D341Med (cell line): ENCODE measurements at places on chromosomes 7 and 10.

- DNase-seq: no peak
These were observed 67.3 kb downstream of the VWA2 start for GRCh38 chr10:114306116-114306973.

DNA sequence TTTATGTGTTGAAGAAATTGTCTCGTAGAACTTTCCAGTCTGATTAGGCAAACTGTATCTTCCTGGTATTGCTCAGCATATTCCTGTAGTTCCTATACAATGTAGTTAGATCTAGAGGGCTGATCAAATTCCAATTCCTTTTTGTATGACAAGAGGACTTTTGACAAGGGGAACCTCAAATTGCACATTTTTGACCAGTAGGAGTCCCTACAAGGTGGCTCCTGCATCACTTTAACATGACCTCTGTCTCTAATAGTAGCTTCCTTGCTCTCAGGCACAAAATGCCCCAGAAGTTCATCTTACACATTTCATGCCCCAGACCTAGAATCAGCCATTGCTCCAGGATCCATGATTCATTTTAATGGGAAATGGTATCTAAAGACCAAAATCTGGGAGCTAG, 18.7 kb downstream of the HERPUD2 start:
- no peak for DNase-seq

DNA sequence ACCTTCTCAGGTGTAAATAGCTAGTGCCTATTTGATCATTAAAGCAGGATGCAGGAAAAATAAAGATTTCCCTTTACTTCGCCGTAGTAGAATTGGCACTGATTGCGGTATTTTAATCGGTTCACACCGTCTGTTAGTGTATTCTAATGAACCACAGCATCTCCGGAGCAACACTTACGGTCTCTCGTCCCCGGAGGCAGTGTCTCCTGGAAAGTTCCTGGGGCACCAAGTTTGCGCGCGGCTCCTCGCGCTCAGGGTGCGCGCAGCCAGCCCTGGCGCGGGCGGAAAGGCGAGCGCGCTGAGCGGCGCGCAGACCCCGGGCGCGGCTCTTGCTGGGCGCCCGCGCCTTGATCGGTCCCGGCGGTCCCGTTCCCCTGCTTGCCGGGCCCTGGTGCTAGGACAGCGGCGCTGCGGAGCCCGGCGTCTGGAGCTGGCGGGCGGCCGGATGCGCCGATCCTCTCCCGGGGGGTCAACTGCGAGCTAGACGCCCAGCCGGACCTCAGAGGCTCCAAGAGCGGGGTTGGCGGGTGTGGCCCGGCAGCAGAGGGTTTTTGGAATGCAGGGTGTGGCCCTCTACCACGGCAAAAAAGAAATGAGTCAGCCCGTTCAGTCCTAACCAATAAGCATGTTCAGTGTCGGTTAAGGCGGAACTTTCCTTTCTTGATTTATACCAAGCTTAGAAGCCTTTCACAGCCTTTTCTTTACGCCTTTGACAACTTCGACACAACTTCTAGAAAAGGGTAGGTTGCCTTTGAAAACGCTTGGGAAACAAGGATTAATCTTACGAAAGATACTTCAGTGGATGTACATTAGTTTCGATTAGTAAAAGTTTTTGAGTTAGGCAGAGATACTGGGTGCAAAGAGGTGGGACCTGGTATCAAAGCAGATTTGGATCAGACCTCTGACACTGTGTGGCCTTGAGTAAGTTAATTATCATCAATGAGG, 166.8 kb upstream of the ASAH2 start:
- DNase-seq: peak; percentile 44

- no peak for DNase-seq
These were observed 1181.6 kb upstream of the SORCS1 start for GRCh38 chr10:108346066-108346465.

DNA sequence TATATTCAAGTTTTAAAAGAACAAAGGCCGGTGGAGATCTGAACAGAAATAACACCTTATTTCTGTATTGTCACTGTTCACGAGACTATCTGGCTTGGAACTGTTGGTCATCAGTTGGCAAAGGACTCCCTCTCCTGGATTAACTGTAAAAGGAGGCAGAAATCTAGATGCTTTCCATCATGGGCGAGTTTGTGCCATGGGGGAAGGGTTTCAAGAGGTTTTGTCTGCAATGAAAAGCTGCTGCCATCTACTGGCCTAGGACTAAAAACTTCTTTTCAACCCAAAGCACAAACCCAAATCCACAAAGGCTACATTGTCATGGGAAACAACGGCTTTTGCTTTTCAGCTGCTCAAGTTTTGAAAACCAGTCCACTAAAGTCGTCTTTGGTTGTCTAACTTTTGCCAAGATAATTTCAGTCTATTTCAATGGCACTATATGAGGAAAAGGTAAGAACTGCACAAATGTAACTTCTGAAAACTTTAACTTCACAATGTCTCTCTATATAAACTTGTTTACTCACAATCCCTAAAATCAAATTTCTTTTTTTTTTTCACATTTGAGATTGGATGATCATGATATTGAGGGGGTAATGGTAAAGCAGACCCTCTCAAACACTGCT, 196.8 kb downstream of the SKAP2 start:
- DNase-seq: peak; percentile 75

- DNase-seq: peak; percentile 84
These were observed at the start of gene PCDH15 for GRCh38 chr10:54800741-54801421. PCDH15 (minus strand) TSS chr10:54801231; CDS start chr10:54664262, 136,969 bp downstream.
